ENCODE measurements at places on chromosomes 12 and 14. TPM values are rescaled to one million over a fixed set of nuclear protein-coding genes. Genes with fewer than 3 reads are reported as not detected.

Gene POTEG
- not detected for total RNA-seq

Gene PLEKHD1
- 0.12 TPM for total RNA-seq

Gene PTHLH
- not detected for total RNA-seq

Gene MEG3
- total RNA-seq, result not detected

Gene L3HYPDH
- total RNA-seq, result 13.7 TPM

Gene PLEKHG7
- total RNA-seq, result not detected

Gene COL2A1
- total RNA-seq, result not detected

Gene INSM2
- total RNA-seq, result not detected

Gene TAS2R7
- total RNA-seq, result not detected

Gene ZNF641
- total RNA-seq, result 23.9 TPM

Gene KRT74
- not detected for total RNA-seq

Gene CCDC175
- total RNA-seq, result not detected

Gene CD69
- total RNA-seq, result 106 TPM

Gene ANKRD33
- total RNA-seq, result not detected

Gene KSR2
- 0.15 TPM for total RNA-seq

Gene MGAT2
- 83.8 TPM for total RNA-seq

Gene KLHL28
- 19.3 TPM for total RNA-seq

Gene SIX6
- total RNA-seq, result not detected

Gene SLC2A14
- not detected for total RNA-seq

Gene RGS6
- total RNA-seq, result 3.0 TPM

Gene CCDC196
- total RNA-seq, result not detected

Gene TDRD9
- not detected for total RNA-seq

Gene PRB2
- total RNA-seq, result not detected

Gene RAD9B
- total RNA-seq, result 0.90 TPM

Gene SRRM4
- not detected for total RNA-seq

Gene P2RX2
- total RNA-seq, result not detected

Gene GPX2
- not detected for total RNA-seq

Gene MRPS35
- total RNA-seq, result 39.0 TPM

Gene PIWIL1
- not detected for total RNA-seq

Gene STON2
- 1.1 TPM for total RNA-seq

Gene INHBE
- total RNA-seq, result 0.07 TPM

Gene C12orf54
- not detected for total RNA-seq

Gene HRK
- total RNA-seq, result not detected

Gene NR1H4
- not detected for total RNA-seq

Gene DEGS2
- total RNA-seq, result not detected

Gene CLEC1B
- not detected for total RNA-seq

Gene HOXC4
- total RNA-seq, result 0.42 TPM

Gene SLC10A1
- total RNA-seq, result not detected

Gene OR6C3
- total RNA-seq, result not detected

Gene C12orf50
- total RNA-seq, result 0.12 TPM

Gene RPS6KL1
- 5.9 TPM for total RNA-seq

Gene GYS2
- total RNA-seq, result 0.24 TPM

Gene TMEM260
- total RNA-seq, result 17.6 TPM

Gene OTOGL
- not detected for total RNA-seq

Gene METTL25
- 9.9 TPM for total RNA-seq

Gene SALL2
- 1.2 TPM for total RNA-seq
